Mesothelial cell of epicardium (in vitro differentiated cells): ENCODE measurements at places on chromosomes 12 and 14. TPM values are rescaled to one million over a fixed set of nuclear protein-coding genes. Genes with fewer than 3 reads are reported as not detected.

DIO2 gene
- 0.38 to 0.58 TPM (median 0.56 TPM) in 3 replicates for total RNA-seq

ZNF26 gene
- 21.0 to 23.9 TPM (median 21.7 TPM) in 3 replicates for total RNA-seq

FAM186B gene
- 0.29 to 0.50 TPM (median 0.40 TPM) in 3 replicates for total RNA-seq

- DNase-seq, result no peak
These were observed 79.6 kb upstream of the OTOGL start for GRCh38 chr12:80019691-80020090.

GRCh38 chr12:52896190-52897100 is 8.4 kb downstream of the KRT8 start:
- DNase-seq, result no peak

DNA sequence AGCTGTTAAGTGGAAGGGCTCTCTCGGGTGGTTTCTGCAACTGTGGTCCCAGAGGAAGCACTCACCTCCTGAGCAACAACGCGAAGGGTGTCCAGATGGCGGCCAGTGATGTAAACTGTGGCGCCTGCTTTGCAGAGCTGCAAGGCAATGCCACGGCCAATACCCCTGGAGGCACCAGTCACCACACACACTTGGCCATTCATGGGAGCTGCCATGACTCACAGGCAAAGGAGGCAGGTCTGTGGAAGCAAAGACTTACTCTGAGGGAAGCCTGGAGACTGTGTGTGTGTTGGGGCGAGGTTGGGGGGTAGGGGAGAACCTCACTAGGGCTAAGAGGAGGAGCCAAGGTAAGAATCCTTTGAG is 707 bp downstream of the DHRS1 start:
- no peak for DNase-seq

- no peak for DNase-seq
These were observed 61.1 kb downstream of the RPS6KA5 start for GRCh38 chr14:90999299-90999698.

GRCh38 chr14:92426237-92426636 is 87.3 kb upstream of the RIN3 start:
- DNase-seq, result no peak

DNA sequence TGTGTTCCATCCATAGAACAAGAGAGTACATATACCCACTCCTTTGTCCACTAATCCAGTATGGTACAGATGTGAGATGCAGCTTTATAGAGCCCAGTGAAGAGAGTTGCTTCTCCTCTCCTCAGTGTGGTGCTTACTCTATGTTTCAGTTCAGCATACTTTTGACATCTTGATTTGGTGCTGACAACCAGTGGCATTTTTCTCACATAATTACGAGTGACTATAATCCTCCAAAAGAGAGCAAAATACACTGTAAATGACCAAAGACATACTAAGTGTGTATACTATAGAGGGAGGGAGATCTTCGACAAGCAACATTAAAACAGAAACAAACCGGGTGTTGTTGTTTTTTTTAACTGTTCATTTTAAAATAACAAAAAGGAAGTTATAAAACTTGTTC is 191.5 kb downstream of the KLHL28 start:
- DNase-seq, result no peak

DNA sequence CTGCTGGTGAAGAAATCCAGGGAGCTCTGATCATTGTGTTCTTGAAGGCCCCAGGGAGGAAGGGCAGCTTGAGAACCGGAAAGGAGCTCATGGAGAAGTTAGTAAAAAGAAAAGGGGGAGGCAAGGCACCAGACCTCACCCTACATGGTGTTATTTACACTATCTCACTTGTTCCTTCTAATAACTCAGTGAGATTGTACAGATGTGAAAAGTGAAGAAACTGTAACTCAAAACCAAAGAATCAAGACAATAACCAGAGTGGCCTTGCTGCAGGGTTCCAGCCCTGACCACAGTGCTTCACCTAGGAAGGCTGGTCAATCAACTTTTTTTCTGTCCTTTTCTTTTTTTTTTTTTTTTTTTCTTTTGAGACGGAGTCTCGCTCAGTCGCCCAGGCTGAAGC is 353.6 kb downstream of the TMTC2 start:
- DNase-seq, result no peak

DNA sequence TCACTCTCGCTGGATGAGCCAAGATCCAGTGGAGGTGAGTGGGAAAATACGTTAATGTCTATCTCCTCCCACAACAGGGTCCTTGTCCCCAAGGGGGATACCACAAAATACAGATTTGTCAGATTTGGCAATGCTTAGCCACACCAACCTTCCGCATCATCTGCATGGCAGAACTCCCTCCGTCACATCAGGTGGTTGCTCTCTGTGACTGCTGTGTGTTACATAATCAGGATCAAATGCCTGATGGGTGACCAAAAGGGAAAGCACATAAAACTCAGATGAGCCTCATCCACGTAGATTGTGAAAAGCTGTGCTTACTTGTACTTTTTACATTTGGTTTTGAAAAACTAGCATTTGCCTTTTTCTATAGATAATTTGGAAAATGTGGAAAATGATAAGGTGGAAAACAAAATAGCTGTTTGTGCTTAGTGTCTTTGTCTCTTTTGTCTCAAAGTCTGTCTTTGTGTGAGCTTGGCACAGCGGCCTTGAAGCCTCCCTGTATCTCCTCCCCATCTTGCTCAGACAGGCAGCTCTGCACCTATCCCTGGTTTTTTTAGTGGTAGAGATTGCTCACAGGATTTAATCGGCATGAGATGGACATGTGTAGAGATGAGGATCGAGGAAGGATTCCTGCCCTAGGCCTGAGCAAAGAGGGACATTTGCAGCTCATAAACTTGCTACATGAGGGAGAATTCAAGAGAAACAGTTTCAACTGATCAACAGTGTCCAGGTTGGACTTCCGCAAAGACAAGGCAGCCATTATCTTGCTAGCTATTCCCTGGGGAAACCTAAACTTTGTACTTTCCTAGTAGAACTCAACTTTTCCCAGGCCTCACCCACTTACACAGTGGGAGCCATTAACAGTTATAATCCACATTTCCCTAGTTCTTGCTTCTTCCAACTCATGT is 3.6 kb upstream of the FGF6 start:
- no peak for DNase-seq

- no peak for DNase-seq
These were observed 1832.8 kb upstream of the FLRT2 start for GRCh38 chr14:83697099-83697498.

GRCh38 chr14:31894351-31894750 is 182.8 kb upstream of the ARHGAP5 start:
- no peak for DNase-seq

DNA sequence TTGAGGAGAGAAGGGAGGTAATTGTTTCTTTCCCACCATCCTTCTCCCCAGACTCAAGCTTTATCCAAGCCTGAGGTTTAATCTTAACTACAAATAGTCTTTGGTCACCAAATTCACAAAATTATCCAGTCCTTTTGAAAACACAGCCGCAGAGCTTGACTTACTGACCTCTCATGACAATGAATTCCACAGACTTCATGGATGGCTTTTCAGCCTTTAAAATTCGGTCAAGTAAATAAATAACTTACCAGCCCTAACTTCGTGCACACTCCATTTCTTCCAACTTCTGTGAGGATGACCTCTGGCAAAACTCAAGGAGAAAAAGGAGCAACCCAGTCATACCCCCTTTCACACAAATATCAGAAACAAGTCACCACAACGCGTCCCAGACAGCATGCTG is 137.0 kb upstream of the CDKN3 start:
- no peak for DNase-seq

GRCh38 chr14:73472185-73473114 is 14.1 kb upstream of the NUMB start:
- DNase-seq, result no peak

- no peak for DNase-seq
These were observed 184.9 kb upstream of the MYL2 start for GRCh38 chr12:111105294-111105693.

DNA sequence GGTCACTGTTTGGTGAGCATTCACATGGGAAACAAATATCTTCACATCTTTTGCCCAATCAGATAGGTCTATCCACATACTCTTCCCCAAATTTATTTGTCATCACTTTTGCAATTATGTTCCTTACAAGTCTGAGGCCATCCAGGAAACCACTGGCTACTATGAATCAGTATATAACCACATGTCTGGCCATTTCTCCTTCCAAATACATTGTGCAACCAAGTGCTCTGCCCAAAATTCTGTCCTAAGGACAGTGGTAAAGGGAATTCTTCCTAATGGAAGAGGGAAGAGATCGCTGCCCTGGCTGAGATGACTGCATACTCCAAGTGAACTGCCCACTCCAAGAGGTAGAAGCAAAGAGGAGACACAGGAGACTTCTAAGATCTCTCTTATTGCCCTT is 148.9 kb upstream of the MAX start:
- no peak for DNase-seq
